ENCODE measurements at places on chromosomes 11 and 22.

- no peak overlapping the region for H3K4me3 ChIP-seq
- H3K27me3 ChIP-seq: peaks cover under 1% of the 10 kb centered on the region
- no peak overlapping the region for H3K27ac ChIP-seq
- DNase-seq: no peak
Measured at GRCh38 chr11:16598032-16598431, 140.4 kb upstream of the C11orf58 start.

- no peaks in the 10 kb centered on the region for H3K27me3 ChIP-seq
- DNase-seq: no peak
- peaks cover 2% of the 10 kb centered on the region for H3K4me1 ChIP-seq
- H3K27ac ChIP-seq: no peak overlapping the region
Measured at GRCh38 chr11:6667733-6668374, 12.2 kb upstream of the DCHS1 start.

- no peak for DNase-seq
- H3K27me3 ChIP-seq: no peaks in the 10 kb centered on the region
- peak overlapping the region; percentile 35 for H3K27ac ChIP-seq
- no peak overlapping the region for H3K4me3 ChIP-seq
Measured at GRCh38 chr11:118914178-118914918, 11.4 kb downstream of the BCL9L start.

- no peak overlapping the region for H3K27ac ChIP-seq
- no peak overlapping the region for H3K4me3 ChIP-seq
- no peak for DNase-seq
- peaks cover 16% of the 10 kb centered on the region for H3K27me3 ChIP-seq
- peaks cover 2% of the 10 kb centered on the region for H3K4me1 ChIP-seq
Measured at GRCh38 chr11:67024410-67024809, 1.5 kb downstream of the SYT12 start.

- H3K27ac ChIP-seq: no peak overlapping the region
- peaks cover 4% of the 10 kb centered on the region for H3K4me1 ChIP-seq
- no peaks in the 10 kb centered on the region for H3K27me3 ChIP-seq
- DNase-seq: no peak
- no peaks in the 10 kb centered on the region for H3K36me3 ChIP-seq
- H3K4me3 ChIP-seq: no peak overlapping the region
Measured at GRCh38 chr22:19797086-19798002, 36.8 kb downstream of the TBX1 start.

DNA sequence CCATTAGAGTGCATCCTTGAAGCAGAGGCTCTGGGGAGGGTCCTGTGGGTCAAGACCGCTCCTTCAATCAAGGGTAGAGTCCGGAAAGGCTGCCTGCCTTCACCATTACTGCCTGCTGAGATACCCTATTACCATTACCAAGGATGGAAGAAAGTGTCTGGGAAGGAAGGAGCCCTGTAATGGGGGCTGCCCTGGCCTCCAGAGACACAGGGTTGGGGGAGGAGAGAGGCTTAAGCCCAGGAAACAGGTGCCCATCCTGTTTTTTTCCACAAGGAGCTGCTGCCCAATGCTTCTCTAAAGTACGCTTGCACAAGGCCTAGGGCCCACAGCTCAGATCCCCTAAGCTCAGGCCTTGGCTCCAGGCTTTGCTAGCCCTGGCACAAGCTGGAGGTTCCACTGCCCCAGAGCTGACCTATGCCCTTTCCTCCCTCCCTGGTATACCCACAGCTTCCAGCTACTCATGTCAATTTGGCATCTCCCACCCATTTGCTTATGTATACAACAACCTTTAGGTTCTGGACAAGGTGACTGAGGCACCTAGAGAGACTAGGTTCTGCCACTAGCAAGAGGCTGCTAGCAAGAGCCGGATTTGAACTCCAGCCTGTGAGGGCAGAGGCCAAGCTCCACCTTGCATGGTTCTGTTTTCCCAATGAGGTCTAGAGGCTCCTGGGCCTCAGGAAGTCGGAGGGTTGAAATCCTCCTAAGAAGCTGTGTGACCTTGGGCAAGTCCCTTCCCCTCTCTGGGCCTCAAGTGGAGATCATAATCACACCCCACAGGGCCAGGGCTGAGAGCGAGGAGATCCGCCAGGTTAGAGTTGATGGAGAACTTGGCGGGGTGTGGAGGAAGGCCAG, 1.5 kb upstream of the PLCB3 start:
- DNase-seq: no peak
- peaks cover 24% of the 10 kb centered on the region for H3K4me1 ChIP-seq
- no peak overlapping the region for H3K4me3 ChIP-seq
- H3K27ac ChIP-seq: no peak overlapping the region

- H3K36me3 ChIP-seq: peaks cover 5% of the 10 kb centered on the region
- no peak overlapping the region for H3K4me3 ChIP-seq
- H3K27ac ChIP-seq: no peak overlapping the region
- no peak for DNase-seq
- H3K27me3 ChIP-seq: no peaks in the 10 kb centered on the region
Measured at GRCh38 chr22:50694099-50694605, 21.5 kb downstream of the SHANK3 start.

- no peaks in the 10 kb centered on the region for H3K36me3 ChIP-seq
- no peak for DNase-seq
- H3K27ac ChIP-seq: no peak overlapping the region
- peaks cover 26% of the 10 kb centered on the region for H3K4me1 ChIP-seq
- H3K4me3 ChIP-seq: no peak overlapping the region
Measured at GRCh38 chr11:43580735-43581369, 99.7 kb upstream of the HSD17B12 start.

GRCh38 chr11:126159719-126160344, 51.6 kb downstream of the RPUSD4 start:
- H3K36me3 ChIP-seq: no peaks in the 10 kb centered on the region
- no peaks in the 10 kb centered on the region for H3K27me3 ChIP-seq
- DNase-seq: no peak
- no peak overlapping the region for H3K4me3 ChIP-seq
- H3K4me1 ChIP-seq: peaks cover 51% of the 10 kb centered on the region
- no peak overlapping the region for H3K27ac ChIP-seq
